Left renal pelvis (tissue), 4 donors: ENCODE measurements at places on chromosomes 5 and 9.

DNA sequence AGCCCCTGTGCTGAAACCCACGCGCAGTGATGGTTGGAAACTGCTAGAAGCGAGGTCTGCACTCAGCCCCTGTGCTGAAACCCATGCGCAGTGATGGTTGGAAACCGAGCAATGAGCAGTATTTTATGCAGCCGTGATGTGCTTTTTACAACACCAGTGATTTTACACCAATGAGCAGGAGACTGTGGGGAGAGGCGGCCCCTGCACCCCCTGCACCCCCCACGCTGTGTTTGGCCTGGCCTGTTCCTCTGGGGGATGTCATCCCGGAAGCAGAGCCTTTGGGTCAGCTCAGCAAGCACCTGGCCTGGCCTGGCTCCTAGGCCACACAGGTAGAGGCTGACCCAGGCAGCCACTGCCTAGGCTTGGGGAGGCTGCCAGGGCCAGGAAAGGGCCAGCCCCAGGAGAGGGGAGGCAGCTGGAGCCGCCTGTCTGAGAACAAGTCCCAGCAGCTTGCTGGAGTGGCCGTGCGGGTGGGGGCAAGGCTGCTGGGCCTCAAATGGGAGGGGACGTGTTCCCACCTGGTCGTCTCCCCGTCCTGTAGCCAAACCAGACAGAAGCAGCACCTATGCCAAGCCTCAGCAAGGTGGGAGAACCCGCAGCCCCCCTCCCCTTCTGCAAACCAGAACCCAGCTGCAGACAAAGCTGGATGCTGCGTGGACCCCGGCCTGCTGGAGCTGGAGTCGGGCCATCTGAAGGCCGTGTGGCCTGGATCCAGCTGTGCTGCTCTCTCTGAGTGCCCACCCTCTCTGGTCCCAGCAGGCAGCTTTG lies 46.8 kb downstream of the DBH start:
- no peak for DNase-seq

DNA sequence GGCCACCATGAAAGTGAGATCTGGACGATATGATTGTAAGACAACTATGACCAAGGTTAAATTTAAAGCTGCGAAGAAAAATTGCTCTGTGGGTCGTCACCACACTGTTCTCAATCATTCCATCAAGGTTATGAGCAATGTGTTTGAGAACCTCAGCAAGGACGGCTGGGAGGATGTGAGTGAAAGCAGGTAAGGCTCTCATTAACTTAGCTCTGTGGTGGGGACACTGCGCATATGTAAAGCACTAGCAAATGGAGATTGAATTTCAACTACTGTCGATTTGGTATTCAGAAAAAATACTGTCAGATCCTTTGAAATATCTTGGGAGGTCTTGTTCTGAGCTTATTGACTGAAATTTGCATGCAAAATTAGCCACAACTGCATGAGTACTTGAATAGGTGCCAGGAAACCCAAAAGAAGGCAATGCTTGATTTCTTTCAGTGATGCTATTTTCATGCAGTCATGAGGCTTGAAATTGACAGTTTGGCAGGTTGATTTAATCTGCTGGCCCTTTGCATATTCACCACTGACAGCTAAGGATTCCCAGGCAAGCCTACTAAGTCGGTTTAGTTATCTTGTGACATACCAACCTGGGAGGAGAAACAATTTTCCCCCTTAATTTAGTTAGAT lies 183.9 kb upstream of the SH3GL2 start:
- DNase-seq = no peak

DNA sequence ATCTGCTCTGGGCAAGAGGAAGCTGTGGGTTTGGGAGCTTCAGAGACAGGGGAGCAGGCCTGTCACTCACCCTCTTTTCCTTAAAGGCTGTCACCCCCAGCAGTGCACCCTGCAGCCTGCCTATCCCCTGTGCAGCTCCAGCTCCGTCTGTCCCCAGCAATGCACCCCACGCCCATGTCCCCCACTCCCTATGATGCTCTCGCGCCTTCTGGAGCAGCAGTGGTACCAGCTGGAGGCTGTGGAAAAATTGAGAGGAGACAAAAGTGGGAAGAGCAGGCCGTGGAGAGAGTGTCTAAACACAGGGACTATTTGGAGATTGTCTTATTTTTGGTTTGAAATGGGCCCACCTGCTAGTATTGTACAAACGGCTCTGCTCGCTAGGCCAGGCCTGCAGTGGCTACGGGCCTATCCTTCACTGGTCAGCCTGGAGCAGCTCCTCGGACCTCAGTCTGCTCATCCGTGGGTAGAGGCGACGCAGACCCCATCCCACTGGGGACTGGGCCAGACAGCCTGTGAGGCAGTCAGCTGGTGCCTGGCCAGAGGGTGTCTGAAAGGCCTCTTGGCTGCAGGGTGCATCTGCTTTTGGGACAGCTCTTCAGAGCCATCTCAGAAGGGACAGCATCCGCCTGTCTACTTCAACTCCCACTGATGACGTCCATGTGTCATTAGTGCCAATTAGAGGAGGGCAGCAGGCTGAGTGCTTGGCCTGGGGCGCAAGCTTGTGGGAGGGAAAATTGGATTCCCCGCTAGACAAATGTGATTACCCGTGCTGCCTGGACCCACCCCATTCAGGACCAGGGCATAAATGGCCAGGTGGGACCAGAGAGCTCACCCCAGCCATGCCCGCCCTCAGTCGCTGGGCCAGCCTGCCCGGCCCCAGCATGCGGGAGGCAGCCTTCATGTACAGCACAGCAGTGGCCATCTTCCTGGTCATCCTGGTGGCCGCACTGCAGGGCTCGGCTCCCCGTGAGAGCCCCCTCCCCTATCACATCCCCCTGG lies at the start of gene DBH:
TSS of gene DBH (plus strand) at position 831 of the 999 bp plus-strand sequence. CDS start at position 840, 9 bp downstream.
- DNase-seq = no peak

DNA sequence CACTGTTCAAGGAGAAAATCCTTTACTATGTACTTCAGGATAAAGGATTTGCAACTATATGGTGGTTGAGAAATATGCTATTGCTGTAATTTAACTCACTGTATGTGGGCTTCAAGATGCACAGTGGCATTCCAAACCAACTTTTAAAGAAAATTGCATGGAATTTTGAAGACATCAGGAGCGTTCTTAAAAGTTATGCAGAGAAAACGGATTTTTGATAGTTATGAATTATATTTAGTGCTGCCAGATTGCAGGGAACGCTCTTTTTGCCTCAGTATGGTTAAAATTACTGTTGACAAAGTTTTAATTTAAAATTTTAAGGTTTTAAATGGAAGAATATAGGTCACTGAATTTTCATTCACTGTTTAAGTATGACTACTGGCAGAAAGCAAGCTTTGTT lies 336.1 kb upstream of the EFNA5 start:
- no peak for DNase-seq

DNA sequence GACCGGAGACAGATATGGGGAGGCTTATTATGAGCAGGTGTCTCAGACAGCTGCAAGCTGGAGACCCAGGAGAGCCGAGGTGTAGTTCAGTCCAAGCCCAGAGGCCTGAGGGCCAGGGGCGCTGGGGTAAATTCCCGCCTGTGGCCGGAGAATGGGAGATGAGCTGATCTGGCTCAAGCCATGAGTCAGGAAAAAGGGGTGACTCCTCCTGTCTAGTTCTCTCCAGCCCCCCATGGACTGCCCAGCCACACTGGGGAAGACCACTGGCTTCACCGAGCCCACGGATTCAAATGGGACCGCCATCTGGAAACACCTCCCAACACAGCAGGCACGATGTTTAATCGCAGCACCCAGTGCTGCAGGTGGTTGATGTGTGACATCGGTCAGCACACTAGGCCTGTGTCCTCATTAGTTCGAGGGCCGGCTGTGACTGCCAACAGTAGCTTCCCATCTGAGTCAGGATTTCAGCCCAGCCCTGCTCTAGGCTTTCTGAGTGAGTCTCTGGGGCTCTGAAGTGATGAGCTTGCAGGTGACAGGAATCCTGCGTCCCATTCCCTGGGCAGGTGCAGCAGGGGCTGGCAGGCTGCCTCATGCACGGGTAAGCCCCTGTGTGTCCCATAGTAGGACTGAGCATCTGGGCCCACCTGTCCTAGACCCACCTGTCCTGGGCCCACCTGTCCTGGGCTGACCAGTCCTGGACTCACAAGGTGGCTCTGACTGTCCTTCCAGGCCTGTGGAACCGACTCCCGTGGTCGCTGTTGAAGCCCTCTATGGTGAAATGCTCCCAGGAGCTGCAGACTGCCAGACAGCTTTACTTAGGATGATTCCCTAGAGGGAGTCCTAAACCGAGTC lies 49.7 kb downstream of the AHRR start:
- no peak for DNase-seq

GRCh38 chr5:172153695-172154094 lies 34.3 kb downstream of the STK10 start:
- DNase-seq = no peak

- DNase-seq = no peak
Measured at GRCh38 chr5:44257221-44257620, 132.0 kb downstream of the FGF10 start.

- DNase-seq = no peak
Measured at GRCh38 chr5:41509399-41510175, 814 bp downstream of the PLCXD3 start.

GRCh38 chr9:100534401-100534800 lies 43.5 kb upstream of the CAVIN4 start:
- DNase-seq = no peak

GRCh38 chr5:543351-543750 lies 19.1 kb upstream of the SLC9A3 start:
- no peak for DNase-seq

DNA sequence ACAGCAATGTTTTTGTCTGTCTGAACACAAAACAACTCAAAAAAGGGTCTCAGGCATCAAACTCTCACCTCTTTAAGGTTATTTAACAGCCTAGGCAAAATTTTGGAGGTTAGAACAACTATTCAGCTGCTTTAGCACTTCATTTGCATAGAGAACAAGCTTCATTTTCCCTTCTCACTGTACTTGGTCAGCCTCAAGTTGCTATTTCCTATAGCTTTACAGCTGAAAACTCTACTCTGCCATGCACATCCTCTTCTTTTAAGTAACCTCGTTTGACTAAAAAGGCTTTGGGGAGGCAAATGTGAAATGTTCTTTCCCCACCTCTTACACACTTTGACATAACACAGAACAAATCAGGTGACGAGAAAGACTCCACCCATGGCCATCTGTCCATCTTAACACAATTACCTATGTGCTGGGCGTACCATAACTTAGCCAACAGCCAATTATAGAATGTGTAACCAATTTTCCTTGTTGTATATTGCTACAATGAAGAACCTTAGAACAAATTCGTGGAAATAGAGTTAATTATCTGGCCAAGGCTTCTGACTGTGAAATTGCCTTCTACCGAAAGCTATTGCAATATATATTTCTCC lies 195.7 kb downstream of the DCP2 start:
- no peak for DNase-seq

DNA sequence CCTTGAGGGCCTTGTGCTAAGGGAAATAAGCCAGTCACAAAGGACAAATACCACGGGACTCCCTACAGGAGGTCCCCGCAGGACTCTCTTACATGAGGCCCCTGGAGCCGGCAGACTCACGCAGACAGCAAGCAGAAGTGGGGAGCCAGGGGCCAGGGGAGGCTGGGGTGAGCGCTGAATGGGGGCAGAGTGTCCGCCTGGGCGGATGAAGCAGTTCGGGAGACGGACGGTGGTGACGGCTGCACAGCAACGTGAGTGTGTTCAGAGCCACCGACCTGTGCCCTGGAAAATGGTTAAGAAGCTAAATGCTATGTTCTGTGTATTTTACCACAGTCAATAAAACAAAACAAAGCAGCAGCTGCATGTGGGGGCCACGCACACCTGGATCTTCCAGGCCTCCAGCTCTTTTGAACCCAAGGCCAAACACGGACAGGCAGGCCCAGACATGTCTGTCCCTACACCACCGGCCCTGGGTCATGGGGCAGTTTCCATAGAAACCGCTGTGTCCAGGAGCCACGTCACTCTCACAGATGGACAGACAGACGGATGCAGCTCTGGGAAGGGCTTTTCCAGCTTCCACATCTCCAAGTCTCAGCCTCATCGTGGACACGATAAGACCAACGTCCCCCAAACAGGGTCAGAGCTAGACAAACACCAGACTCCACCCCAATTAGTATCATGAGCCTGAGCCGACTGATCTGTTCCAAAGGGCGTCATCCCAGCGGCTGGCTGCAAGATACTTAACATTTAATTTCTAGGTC lies 103.9 kb downstream of the VAV2 start:
- no peak for DNase-seq

GRCh38 chr5:26763215-26763614 lies 275.2 kb downstream of the CDH9 start:
- no peak for DNase-seq

GRCh38 chr9:35675732-35676392 lies 2.1 kb downstream of the CA9 start:
- no peak for DNase-seq

DNA sequence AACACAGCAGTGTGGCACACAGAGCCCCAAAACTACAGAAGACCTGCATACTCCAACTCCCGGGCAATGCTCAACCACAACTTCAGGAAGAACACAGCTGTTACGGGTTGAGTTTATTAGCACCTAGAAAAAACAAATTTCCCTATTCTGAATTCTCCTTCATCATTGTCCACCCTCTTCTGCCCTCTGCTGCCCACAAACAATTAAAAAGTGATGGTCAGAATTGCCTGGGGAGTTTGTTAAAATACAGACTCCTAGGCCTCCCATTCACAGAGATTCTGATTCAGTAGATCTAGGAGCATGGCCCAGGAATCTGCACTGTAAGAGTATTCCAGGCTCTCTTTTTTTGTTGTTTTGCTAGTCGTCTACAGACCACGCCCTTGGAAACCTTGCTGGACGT lies 310.6 kb downstream of the NDUFS4 start:
- DNase-seq = no peak

DNA sequence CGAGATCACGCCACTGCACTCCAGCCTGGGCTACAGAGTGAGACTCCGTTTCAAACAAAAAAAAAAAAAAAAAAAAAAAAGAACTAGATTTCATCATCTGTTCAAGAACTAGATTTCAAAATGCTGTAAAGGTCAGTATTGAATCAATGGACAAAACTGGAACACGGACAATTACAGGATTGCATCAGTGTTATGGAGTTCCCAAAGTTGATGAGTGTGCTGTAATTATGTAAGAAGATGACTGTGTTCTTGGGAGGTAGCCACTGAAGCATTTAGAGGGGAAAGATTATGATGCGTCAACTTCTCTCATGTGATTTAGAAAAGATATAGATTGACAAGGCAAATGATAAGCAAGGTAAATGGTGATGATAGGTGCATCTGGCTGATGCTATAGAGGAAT lies 6.5 kb downstream of the FAM240B start:
- DNase-seq = no peak

DNA sequence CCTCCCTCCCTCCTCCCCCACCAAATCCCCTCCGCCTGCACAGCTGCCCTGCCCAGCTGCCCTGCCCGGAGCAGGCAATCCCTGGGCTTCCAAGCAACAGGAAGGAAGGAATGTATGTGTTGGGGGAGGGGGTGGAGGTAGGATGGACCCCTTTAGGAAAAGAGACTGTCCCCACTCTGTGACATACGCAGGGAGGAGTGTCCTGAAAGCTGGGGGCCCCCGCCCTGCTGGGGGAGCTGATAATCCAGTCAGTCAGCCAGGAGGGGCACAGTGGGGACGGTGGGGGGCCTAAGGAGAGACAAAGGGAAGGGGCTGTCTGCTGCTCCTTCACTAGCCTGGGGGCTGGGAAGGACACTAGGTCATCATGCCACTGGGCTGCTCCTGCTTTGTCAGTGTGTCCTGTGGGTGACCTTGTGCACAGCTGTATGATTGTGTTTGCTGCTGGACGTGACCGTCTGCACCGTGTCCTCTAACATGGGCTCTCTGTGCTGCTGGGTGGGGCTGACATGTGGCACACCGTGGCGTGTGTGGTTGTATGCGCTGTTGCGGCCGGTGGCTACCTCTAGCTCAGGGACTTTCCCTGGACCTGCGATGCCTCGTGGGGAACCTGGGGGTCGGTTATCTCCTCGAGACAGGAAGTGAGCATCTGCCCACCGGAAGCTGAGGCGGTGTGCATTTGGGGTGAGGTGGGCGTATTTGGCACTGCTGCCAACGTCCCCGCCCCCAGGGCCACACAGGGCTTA lies 3.0 kb downstream of the N4BP3 start:
- DNase-seq = no peak
